ENCODE measurements at places on chromosomes 5 and 9. TPM values are rescaled to one million over a fixed set of nuclear protein-coding genes. Genes with fewer than 3 reads are reported as not detected.

The FBP2 gene
- total RNA-seq, result not detected

The BHMT gene
- total RNA-seq, result not detected

The PTPN3 gene
- 7.5 TPM for total RNA-seq

The SPINK6 gene
- not detected for total RNA-seq

The GALNT12 gene
- total RNA-seq, result 10.6 TPM

The C7 gene
- total RNA-seq, result 18.2 TPM

The SLC34A1 gene
- not detected for total RNA-seq

The CYLC2 gene
- total RNA-seq, result not detected

The DUSP1 gene
- total RNA-seq, result 126 TPM

The NKD2 gene
- total RNA-seq, result 52.8 TPM

The CBY3 gene
- not detected for total RNA-seq

The COL15A1 gene
- 51.0 TPM for total RNA-seq

DNA sequence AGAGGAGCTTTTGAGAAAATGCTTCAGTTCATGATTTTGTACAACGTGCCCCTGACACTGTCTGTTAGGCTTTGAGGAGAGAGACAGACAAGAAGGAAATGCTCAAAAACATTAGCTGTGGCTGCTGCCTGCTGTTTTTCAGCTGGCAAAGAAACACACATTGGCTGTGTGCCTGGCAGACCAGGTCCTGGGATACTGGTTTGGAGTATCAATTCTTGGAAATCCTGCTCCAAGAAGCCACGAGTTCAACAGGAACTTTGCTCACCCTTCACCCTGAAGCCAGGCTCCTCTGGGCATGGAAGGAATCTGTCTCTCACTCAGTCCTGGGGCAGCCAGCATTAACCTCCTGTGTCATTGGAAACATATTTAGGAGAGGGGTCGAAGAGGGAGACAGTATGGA, 245.5 kb downstream of the AUH start:
- no peak for DNase-seq

- DNase-seq, result no peak
These were observed 101.4 kb upstream of the SPEF2 start for GRCh38 chr5:35516271-35516670.

DNA sequence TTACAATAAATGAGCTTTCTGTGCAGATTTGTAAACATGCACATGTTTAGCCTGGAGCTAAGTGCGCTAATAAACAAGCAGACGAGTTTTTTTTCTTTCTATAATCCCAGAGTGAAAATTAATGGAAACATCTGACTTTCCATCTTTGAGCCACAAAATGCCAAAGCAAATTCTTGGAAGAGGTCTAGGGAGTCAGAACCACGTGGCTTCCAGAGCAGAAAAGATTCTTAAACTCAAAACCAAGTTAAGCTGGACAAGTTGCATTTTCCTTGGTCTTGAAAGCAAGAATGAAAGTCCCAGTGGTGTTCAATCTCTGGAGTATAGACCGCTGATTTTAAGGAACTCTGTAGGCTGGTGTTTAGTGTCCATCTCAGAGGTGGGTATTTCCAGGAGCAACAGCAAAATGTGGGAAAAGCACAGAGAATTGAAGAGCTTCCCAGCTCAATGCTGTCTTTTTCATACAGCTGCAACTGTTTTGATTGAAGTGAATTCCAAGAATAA, 71.4 kb downstream of the MYO10 start:
- no peak for DNase-seq

DNA sequence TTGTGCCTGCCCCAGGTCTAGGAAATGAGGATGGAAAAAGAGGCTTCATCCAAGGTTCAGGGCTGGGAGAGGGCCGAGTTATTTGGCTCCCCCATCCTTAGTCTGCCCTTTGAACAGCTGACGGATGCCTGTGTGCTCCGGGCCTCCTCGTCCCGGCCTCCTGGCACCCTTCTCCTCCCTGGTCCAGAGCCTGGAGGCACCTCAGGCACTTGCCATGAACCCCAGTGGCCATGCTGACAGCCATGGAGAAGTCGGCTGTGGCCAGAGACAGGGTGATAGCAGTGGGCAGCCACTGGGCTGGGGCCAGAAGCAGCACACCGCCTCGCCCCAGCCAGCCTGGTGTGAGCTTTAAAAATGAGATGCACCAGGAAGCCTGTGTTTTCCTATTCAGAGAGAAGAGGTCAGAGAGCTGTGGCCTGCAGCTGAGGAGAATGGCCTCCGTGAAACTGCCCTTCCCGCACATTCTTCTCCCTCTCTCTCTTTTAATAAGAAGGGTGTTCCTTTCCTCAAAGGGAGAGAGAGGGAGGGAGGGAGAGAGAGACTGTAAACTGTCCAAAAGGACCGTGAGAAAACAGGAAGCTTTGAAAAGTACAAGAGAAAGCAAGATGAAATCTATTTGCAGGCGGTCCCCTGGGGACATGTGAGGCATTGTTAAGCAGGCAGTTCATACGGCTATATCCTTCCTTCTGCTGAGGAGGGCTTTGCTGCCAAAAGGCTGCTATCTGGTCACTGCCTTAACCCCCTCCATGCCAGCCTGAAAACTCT, 55.3 kb downstream of the ZNF366 start:
- no peak for DNase-seq

DNA sequence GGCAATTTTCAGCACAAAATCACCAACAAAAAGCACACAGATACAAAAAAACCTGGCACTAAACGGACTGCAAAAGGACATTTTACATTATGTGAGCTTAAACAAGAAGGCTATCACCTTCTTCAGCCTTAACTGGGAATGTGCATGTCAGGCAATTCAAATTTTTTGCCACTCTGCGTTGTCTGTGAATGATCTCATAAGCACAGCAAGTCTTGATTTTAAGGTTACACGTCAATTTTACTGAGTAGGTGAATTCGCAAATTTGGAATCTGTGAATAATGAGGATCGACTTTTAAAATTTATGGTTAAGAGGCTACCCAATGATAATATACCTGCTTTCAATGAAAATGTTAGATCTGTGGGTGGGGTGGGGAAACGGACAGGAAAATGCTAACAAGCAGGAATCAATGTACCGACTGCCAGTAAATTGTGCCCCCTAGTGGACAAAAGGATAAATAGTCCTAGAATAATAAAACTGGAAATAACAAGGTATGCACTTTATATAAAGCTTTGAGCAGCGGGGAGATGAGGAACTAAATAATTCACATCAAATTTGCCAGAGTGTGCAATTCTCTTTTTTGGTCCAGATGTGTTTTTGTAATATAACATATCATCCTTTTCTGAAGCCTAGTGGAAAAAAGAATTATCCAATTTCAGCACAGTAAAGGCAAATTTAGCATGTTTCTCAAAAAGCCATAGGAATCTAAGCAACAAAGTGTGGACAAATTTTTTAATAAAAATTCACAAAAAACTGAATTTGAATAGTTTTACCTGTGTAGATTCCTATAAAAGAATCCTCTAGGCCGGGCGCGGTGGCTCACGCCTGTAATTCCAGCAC, 20.5 kb downstream of the EQTN start:
- no peak for DNase-seq

DNA sequence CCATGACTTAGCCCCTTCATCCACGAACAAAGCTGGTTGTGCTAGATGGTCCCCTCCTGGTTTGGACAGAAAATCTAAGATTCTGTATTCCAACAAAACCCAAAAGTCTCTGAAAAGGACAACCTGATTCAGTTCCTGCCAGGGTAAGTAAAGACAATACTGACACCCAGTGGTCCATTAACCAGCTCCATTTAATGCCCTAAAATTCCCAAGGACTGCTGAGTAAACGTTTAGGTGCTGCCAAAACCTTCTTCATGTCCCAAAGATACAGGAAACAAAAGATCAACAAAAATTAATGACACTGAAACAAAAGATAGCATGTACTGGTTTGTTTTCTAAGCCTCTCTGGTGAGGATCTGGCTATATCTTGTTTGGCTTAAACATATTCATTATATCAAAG, 25.3 kb upstream of the PPP1R2B start:
- no peak for DNase-seq

DNA sequence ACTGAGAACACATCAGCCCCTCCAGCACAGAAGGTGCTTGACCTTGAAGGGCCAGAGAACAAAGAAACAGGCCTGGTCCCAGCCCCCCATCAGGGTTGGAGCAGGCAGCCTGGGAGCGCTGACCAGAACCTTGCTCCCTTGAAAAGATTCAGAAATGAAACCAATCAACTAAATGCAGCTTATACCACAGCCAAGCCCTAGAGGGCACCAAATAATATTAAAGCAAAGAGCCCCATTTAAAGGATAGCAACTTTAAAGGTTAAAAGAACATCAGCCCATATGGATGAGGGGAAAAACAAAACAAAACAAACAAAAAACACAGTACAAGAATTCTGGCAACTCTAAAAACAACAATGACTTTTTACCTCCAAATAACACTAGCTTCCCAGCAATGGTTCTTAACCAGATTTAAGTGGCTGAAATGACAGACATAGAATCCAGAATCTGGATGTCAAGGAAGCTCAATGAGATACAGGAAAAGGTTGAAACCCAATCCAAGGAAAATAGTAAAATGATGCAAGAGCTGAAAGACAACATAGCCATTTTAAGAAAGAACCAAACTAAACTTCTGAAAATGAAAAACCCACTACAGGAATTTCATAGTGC, 471.9 kb downstream of the MTRR start:
- DNase-seq, result no peak

GRCh38 chr5:96075579-96076289, 114.1 kb upstream of the ELL2 start:
- no peak for DNase-seq

- DNase-seq, result no peak
These were observed 38.4 kb downstream of the ZSWIM6 start for GRCh38 chr5:61370506-61370905.

- DNase-seq, result no peak
These were observed 3.2 kb upstream of the IL12B start for GRCh38 chr5:159333545-159333925.

- no peak for DNase-seq
These were observed 129.3 kb upstream of the RAI14 start for GRCh38 chr5:34526682-34527305.

DNA sequence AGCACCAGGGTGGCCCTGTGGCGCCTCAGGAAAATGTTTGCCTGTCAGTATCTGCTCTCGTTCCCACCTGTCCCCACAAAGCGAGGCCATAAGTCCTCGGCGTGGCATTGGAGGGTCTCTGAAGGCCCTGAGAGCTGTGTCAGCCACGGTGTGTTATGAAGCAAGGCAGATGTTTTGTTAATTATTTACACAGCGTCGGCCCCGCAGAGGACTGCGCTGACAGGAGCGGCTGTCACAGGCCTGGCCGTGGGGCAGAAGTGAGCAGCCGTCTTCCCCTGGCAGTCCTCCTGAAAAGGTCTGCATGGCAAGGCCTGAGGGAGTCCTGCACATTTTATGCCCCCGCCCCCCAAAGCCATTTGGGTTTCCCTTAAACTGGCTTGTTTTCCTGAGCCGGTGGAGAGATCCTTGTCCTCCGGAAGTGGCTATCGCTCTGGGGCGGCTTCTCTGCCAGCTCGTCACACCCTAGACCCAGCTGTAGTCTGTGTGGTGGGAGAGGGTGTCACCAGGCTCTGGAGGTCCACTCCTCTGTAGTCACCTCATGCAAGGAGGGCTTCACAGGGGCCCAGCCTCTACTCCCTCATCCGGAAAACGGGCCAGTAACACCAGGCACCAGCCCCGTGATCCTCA, 6.2 kb downstream of the NEK6 start:
- no peak for DNase-seq

- DNase-seq, result no peak
These were observed 161.4 kb downstream of the GIN1 start for GRCh38 chr5:102958481-102959011.

GRCh38 chr5:67142816-67143215, 53.8 kb downstream of the CD180 start:
- no peak for DNase-seq

- no peak for DNase-seq
These were observed 18.5 kb upstream of the UBAC1 start for GRCh38 chr9:135979547-135980166.

- DNase-seq, result no peak
These were observed 30.0 kb upstream of the PCSK1 start for GRCh38 chr5:96463091-96463490.

DNA sequence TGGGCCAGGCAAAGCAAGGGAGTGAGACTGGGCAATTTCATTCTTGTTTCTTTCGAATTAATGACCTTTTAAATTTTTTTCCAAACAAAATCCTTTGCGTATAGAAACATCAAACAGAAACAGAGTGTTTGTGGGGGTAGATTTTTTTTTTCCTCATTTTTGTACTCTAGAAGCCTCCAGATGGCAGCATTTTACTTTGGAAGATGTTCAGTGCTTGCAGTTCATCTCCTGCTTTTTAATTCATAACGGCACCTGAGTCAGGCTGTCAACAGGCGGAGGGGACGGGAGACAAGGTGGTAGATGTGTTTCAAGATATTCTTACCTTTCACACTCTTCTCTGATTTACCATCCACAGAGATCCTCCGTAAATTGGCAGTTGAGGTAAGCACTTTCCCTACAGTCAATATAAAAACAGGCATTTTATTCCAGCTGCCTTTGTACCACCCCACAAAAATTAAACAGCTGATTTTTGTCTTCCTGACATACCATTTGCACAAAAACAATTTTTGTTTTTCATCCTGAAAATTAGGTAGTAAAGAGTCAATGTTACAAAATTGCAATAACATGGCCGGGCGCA, 99.5 kb upstream of the FBXL17 start:
- DNase-seq, result no peak

- DNase-seq, result no peak
These were observed 90.3 kb upstream of the ZNF462 start for GRCh38 chr9:106772523-106773290.

GRCh38 chr5:148559461-148559860, 94.9 kb downstream of the HTR4 start:
- DNase-seq, result no peak

DNA sequence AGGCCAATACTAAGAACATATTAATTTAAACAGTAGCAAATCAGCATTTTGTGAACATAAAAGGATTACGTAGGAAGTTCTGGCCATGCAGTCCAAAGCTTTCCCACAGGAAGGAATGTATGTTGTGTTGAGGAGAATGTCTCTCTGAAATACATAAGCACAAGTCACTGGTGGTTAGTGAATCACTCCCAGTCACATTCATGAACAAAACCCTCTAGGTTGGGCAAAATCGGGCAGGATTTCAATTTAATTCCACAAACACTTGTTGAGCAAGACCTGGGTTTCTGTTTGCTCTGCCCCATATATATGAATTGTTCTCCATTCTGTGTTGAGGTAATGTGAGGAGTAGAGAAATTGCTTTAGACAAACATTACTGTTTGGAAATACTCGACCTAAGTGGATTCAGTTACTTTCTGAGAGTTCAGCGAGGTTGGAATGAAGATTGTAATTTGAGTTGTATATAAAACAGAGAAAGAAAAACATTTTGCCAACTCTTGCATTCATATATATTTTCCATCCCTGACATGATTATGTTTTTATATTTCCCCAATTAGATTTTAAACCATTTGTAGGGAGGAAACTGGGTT, 127.6 kb upstream of the RPS23 start:
- DNase-seq, result no peak

All from mesothelial cell of epicardium (in vitro differentiated cells).